ENCODE measurements at places on chromosomes 2 and 18.

GRCh38 chr2:231315896-231316295 lies 79.6 kb upstream of the B3GNT7 start:
- no peak for DNase-seq

- no peak for DNase-seq
Measured at GRCh38 chr2:237879058-237879430, 19.6 kb downstream of the RAMP1 start.

- no peak for DNase-seq
Measured at GRCh38 chr2:12486205-12487118, 230.3 kb upstream of the TRIB2 start.

GRCh38 chr2:211270257-211270656 lies 713.9 kb downstream of the CPS1 start:
- no peak for DNase-seq

DNA sequence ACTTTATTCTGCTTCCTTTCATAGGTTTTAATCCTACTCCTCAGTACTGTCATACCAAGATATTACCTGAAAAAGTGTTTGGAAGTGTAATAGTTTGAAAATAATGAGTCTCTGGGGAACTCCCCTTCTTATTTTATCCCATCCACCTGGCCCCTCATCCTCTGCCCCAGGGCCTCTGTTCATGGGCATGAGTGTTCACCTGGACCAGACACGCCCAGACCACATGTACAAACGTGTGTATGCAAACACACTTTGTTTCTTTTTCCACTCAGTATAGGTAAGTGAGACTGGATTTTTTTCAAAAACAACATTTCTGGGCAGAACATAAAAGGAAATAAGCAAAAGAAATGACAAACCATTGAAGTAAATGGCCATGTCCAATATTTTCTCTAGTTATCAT lies 62.1 kb upstream of the THSD7B start:
- no peak for DNase-seq

- DNase-seq, result no peak
Measured at GRCh38 chr2:98089941-98090340, 3.0 kb downstream of the VWA3B start.

GRCh38 chr18:48959921-48960920 lies 9.5 kb upstream of the SMAD7 start:
- no peak for DNase-seq

DNA sequence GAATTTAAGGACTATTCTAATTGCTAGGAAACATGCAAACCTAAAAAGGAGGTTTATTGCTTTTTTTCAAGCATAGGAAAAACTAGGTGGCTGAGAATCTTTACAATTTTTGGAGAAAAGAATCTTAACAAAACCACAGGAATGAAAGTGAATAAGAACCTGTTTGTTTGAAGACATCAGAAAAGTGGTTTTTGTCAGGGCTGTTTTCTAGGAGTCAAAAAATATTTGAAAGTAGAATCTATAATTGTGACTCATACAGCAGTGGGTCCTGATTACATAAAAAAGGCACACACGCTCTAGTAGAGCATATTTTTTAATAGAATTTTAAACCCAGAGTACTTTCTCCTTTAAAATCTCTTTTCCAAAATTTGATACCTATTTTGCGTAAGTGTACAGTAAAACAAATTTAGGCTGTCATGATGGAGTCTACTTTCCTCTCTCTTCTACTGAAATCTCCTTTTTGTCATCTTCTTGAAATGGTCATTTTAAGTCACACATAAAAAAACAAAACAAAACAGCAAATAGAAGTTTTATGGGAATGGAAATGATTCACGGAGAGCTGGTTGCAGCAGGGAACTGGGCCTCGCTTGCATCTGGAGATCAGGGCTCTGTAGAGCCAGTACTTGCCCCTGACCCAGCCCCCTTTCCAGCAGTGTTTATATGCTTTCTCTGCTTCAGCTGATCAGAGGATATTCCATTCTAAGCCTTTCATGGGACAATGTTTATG lies 59.1 kb upstream of the PELI1 start:
- DNase-seq, result no peak

DNA sequence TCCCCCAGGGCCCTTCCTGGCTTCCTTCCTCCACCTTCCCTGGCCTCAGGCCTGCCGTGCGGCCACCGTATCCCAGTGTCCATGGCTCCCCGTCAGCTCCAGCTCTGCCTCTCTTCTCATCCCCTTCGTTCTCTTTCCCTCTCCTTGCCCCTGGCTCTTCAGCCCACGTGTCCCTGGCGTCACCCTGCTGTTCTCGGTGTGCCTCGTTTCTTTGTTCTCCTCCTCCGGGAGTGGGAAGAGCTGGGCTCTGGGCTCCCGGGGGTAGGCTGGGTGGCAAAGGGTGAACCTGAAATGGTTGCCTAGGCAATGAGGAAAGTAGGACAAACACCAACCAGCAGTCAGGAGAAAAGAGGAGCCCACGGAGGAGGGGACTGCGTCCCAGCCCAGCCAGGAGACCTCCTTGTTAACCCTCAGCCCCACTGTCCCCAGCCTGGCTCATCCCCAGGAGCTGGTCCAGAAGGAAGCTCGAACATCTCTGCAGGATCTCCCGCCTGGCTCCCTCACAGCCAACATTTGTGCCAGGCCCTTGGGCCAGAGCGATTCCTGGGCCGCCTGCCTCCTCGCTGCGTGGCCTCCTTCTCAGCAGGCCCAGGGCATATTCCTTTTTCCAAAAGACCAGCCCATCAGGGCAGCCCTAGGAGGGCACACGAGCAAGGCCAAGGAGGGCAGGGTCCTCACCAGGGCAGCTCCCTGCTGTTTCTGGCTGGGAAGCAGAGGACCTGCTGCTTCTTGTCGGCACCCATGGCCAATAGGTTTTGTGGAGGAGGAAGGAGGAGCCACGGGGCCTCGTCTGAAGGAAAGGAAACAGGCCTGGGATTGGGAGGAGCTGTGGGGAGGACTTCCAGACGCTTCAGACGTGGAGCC lies 30.9 kb upstream of the DNMT3A start:
- no peak for DNase-seq

- no peak for DNase-seq
Measured at GRCh38 chr2:95004287-95004686, 21.2 kb upstream of the MAL start.

- no peak for DNase-seq
Measured at GRCh38 chr2:46913471-46914381, 1.9 kb downstream of the MCFD2 start.

DNA sequence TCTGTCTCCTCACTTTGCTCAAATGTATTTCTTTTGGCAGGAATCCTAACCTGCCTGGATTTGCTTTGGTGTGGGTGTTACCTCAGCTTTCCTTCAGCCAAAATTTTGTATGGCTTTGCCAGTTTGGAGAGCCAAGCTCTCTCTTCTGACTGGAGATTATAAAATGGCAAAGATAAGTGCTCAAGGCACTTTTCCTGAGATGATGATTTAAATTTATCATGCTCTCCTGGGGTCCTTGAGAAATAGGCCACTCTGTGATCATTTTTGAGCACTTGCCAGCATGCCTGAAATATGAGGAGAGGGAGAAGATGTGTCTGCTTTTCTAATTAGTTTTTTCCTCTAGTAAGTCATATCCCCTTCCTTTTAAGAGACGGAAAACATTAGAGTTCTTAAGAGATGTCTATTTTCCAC lies 683.0 kb downstream of the SLC4A3 start:
- DNase-seq, result no peak

DNA sequence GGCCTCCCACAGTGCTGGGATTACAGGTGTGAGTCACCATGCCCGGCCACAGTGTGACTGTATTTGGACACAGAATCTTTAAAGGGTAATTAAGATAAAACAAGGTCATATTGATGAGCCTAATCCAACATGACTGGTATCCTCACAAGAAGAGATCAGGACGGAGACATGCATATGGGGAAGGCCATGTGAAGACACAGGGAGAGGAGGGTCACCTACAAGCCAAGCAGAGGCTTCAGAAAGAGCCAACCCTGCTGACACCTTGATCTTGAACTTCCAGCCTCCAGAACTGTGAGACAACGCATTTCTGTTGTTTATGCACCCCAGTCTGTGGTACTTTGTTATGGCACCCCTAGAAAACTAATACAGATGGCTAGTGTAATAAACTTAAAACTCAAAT lies 72.4 kb downstream of the REV1 start:
- no peak for DNase-seq

DNA sequence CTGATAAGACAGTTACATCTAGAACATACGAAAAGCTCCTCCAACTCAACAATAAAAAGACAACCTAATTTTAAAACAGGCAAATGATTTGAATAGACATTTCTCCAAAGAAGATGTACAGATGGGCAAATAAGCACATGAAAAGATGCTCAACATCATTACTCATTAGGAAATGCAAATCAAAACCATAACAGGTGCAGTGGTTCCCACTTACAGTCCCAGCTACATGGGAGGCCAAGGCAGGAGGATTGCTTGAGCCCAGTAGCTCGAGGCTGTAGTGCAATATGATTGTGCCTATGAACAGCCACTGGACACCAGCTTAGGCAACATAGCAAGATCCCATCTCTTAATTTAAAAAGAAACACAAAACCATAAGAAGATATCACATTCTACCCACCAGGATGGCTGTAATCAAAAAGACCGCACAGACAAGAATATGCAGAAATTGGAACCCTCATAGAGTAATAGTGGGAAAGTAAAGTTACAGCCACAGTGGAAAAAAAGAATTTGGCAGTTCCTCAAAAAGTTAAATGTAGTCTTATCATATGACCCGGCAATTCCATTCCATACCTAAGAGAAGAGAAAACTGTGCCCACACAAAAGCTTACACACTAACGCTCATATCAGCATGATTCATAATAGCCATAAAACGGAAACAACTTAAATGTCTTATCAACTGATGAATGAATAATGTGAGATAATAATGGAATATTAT lies 30.5 kb upstream of the ARMC9 start:
- DNase-seq, result no peak

DNA sequence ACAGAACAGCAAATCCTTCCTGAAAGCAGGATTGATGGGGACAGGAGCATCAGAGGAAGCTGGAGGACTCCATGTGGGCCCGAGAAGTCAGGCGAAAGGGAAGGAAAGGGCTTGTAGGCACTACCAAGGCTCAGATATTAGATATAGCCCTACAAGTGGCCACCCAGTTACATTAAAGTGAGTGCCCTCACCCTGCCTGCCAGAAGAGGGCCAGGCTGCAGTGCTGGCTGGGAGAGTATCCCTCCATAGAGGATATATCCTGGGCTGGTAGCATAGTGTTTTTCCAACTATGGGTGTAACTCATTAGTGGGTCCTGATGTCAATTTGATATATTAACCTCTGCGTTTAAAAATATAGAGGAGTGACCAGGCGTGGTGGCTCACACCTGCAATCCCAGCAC lies 285.2 kb downstream of the MYCN start:
- DNase-seq, result no peak

DNA sequence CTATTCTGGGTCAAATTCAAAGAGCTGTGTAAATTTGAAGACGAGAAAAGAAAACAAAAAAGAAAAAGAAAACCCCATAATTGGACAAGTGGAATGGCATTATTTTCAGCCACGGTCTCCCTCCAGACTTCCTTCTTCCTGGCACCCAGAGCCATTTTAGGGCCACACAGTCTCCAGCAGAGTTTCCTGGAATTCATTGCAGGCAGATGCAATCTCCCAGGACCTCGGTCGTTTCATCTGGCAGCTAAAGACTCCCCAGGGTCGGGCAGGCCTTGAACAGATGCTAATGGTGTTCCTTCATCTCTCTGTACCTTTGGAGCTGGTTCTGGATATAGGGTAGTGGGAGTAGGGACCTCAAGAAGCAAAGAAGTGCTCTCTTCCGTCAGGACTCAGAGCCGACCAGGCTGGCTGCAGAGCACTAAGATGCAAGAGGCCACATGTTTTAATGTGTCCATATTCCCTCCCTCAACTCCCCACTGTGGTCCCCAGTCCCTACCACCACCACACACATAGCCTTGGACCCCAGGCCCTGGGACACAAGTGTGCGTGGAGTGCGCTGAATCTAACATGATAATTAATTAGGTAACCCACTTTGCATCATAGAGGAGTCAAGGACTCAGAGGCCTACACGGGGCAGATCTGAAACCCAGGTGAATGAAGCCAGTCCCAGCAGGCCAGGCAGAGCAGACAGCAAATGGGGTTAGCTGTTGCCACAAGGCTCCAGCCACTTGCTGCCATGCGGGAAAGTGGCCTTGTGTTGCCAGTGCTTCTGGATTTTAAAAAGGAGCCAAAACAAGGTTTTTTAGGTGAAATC lies 109.3 kb upstream of the ATL2 start:
- DNase-seq, result no peak

- no peak for DNase-seq
Measured at GRCh38 chr2:226877491-226877890, 41.6 kb downstream of the RHBDD1 start.

DNA sequence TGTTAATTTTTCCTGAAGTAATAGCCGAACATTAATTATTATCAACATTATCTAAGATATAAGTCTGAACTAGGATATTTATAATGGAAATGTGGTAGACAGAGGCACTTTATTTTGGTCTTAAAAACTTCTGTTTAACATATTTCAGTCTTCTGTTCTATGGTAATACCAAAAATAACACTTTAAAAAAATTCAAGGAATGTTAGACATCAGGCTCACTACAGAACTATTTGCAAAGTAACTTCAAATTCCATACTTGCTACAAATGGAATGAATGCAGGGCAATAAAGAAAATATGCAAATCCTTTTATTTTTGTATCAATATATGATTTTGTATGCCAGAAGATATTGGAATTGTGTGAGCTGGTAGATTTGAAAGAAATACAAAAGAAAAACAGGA lies 345.5 kb upstream of the DSEL start:
- DNase-seq, result no peak

DNA sequence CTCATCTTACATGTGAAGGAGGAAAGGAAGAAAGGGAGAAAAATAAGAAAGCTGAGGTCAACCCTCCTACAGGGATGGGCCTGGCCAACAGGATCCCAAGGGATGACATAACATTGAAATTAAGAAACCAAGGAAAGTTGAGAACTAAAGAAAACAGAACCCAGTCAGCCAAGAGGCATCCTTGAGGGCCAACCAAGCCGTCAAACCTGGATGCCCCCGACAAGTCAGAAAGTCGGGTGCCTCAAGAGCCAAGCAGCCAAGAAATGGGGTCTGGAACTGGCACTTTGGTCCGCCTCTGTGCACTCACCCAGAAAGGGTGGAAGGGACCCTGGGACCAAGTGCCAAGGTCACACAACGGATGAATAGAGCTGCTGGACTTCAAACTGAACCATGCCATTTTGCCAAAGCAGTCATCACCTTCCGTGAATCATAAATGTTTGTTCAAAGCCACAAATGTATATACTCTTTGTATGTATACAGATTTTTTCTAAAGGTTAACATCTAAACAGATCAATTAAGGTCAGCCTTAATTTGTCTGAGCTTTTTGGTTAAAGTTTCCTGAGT lies 27.0 kb upstream of the PTPN4 start:
- DNase-seq, result no peak

DNA sequence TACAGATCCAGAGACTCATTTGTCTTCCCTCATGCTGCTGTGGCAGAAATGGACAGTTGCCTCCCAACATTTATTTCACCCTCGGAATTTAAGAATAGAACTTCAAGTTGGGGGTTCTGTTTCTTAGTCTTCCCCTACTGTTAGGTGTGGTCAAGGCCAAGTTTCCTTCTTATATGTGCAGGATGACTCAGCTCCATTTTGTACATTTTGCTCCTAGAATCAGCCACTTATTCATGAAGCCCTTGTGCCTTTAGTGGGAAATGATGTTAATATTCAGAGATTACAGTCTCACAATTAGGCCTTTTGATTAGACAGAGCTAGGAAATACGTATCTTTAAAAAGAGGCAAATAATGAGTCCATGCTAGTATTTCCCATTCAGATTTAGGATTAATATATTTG lies 46.2 kb upstream of the ELOA2 start:
- DNase-seq, result no peak

- DNase-seq, result no peak
Measured at GRCh38 chr18:40450751-40451150, 1504.3 kb upstream of the PIK3C3 start.

Data from amygdala (tissue), 56 donors.